ENCODE measurements at places on chromosomes 5 and 9.

DNA sequence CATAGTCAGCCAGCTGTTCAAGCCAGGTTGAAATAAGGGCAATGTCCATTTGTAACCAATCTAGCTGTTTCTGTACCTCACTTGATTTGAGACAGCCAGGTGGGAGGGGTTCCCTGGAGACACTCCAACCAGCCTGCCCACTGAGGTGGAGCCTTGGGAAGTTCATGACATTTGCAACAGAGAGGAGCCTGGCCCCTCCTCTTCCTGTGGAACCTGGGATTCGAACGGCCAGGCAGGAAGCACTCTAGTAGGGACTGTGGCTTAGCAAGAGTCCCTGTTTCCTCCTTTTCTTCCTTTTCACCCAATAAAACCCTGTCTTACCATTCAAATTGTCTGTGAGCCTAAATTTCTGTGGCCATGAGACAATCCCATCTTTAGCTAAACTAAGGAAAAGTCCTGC lies 312.3 kb upstream of the NMUR2 start:
- no peak for DNase-seq

DNA sequence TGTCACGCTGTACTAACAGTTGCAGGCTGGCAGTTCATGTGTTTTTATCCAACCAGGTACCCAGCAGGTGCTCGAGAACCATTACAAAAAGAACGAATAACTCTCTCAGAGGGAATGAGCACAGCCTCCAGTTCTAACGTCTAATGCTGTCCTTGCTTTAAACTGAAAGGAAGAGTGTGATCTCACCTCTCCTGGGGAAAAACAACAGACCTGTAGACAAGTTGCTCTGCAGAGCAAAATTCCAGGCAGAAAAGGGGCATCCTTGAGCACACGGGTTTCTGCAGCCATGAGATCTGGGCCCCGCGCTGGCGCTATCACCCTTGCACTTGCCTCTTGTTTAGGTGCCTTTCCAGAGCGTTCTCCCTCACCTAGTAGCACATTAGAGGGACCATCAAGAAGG lies 92.5 kb upstream of the DNAH5 start:
- DNase-seq: no peak

DNA sequence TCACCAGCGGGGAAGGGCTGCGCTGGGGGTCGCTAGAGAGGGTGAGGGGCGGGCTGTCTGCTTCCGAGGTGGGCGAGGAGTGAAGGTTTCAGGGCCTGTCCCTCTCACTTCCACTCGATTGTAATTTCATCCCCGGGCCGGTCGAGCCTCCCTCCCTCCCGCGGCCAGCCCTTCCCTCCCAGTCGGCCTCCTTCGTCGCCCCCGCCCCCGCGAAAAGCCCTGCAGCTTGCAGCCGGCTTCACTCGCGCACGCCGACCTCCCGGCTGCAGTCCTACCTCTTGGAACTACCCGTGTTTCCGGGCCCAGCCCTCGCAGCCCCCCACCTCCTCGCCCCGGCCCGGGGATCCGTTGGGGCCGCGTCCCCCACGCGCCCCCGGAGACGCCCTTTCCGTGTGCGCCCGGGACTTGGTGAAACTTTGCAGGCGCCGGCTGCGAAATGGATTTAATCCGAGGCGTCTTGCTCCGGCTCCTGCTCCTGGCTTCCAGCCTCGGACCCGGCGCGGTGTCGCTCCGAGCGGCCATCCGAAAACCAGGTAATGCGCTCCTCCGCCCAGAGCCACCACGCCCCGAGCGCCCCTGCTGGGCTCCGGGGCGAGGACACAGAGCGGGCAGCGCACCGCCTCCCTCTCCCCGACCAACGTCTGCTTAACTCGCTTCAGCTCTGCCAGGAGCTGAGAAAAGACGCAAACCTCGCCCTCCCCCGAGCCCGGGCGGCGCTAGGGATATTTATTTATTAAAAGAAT lies at the start of gene EGFLAM:
EGFLAM (plus strand) TSS at position 241 of the 743 bp plus-strand sequence; CDS start at position 437, 196 bp downstream.
- DNase-seq: peak; percentile 60

DNA sequence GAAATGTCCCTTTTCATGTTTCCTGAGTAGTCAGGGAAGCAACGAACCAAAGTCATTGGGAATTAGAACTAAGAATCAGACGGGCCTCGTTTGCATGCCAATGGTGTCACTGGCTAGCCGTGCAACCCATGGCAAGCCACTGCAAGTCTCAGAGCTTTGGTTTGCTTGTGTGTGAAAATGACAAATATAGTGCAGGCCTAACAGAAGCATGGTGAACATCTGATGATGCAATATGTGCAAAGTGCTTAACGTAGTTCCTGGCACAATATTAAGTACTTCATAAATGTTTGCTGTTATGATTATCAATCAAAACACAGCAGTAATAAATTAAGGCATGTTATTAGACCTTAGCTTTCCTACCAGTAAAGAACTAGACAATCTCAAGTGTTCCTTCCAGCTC lies 118.0 kb upstream of the TRIM32 start:
- DNase-seq: no peak

- DNase-seq: no peak
These were observed 216.3 kb downstream of the TMEM232 start for GRCh38 chr5:110510146-110510545.

- DNase-seq: no peak
These were observed 122.2 kb downstream of the SLC28A3 start for GRCh38 chr9:84218322-84218721.

- DNase-seq: no peak
These were observed 6.1 kb downstream of the NOTCH1 start for GRCh38 chr9:136539427-136540421.

- peak; percentile 41 for DNase-seq
These were observed 30.0 kb downstream of the TGFBR1 start for GRCh38 chr9:99134893-99135341.

DNA sequence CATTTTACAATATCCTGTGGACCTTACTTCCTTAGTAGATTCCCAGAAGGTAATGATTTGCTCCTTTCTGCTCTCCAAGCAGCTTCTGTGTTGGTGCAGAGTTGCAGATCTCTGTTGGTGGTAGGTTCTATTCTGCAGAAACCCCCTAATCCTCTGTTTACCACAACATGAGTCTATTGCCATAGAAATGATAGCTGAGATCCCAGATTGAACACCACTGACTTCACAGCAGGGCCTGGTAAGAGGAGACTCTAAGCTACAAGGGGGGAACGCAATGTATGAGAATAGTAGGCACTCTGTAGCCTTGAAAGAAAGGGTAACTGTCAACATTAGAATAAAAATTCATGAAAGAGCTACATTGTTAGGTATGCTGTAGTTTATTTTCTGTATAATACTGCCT lies 59.5 kb downstream of the MUSK start:
- DNase-seq: no peak

DNA sequence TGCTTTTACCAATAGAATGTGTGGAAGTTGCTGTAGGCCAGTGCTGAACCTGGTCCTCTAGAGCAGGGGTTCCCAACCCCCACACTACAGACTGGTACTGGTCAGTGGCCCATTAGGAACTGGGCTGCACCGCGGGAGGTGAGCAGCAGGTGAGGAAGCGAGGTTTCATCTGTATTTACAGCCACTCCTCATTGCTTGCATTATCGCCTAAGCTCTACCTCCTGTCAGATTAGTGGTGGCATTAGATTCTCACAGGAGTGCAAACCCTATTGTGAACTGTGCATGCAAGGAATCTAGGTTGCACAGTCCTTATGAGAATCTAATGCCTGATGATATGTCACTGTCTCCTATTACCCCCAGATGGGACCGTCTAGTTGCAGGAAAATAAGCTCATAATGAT lies 6.1 kb upstream of the CCDC152 start:
- DNase-seq: no peak

DNA sequence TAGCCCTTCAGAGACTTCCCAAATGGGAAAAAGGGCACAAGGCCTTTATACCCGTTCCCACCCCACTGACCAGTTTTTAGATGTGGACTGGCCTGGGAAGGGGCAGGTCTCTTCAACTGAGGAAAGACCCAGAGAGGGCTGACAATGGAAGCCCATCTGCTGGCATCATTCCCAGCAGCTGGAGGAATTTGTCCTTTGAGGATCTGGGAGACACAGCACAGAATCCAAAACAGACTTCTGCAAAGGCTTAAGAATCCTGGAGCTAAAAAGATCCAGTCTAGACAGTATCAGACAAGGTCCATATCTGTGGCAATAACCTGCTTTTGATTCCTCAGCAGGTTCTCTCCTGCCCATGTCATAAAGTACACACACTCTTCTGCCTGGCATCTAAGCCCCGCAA lies 329.2 kb downstream of the TMEM167A start:
- no peak for DNase-seq

DNA sequence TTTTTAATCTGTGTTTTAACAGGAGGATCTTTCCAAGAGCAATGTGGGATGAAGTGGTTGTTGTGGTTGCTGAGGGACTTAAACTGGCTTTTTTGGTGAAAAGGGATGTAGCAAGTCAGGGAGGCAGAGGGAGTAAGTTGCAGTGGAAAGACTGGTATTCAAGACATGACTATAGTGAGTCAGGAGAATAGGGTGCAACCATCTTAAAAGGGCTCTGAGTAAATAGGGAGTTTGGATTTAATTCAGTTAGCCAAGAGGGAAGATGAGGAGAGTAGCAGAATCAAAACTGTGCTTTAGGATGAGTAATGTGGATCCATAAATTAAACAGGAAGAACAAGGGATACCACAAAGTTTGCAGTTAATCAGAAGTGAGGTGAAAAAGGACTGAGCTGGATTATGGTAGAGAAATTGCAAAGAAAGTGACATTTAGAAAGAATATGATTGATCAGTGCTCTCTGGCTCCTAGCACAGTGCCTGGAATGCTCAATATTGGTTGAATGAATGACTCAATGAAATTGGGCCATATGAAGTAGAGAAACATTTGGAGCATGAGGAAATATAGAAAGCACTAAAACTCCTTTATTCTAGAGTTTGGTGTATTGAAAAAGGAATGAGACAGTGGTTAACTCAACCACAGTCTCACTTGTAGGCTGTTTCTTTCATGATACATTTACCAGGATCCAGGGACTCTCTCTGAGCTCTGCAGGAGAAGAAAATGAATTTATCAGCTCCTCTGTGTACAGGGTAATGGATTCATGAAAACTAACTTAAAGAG lies 5.1 kb downstream of the POLR3G start:
- peak; percentile 9 for DNase-seq

DNA sequence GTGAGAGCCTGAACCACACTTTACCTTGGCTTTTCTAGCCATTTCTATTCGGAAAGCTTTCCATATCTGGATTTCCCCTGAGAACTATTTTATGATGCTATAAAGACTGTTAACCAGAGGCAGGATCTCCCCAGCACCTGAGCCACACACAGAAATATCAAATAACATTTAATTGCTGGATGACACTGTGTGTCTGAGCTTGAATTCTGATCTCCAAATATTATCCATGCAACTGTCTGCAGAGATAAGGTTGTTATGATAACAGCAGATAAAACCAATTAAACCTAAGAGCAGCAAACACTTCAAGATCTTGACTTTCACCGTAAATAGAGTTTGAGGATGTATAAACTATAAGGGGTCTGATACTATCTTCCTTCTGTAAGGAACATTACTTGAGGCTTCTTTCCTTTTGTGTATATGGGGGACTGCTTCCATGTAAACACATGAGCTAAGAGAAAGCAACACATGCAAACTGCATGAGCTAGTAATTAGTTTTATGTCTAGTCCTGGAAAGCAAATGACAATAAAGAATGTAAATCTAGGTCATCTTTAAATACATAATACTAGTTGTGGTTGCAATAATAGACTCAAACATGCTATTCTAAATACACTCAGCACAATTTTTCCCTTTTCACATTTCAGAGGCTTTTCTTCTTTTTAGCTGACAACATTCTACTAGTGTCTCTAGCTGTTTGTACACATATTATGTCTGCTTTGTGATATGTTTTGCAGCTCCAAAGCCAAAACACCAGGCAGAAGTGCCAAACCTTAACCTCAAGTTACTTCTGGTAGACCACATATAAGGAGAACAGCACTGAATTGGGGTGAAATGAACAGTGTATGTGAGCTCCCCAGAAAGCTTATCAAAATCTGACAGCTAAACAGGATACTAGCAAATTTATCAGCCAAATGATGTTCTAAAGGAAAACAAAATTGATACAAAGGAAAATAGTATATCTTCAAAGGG lies 136.5 kb downstream of the EFNA5 start:
- no peak for DNase-seq

DNA sequence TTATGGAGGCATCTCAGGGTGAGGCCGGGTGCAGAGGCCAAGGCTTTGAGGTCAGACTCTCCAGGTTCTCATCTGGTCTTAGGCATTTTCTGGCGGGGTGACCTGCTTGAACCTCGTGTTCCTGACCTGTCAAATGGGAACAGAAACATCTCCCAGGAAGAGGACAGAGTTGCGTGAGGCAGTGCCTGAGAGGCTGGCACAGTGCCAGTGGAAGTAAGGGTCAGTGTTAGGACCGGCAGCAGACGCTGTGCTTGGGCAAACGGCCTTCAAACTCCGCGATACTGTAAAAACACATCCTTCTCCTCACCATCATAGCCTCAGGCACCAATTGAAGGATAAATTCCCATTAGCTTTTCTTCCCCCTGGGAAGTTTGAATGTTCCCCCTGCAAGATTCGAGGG lies 55.6 kb upstream of the FCN2 start:
- no peak for DNase-seq

DNA sequence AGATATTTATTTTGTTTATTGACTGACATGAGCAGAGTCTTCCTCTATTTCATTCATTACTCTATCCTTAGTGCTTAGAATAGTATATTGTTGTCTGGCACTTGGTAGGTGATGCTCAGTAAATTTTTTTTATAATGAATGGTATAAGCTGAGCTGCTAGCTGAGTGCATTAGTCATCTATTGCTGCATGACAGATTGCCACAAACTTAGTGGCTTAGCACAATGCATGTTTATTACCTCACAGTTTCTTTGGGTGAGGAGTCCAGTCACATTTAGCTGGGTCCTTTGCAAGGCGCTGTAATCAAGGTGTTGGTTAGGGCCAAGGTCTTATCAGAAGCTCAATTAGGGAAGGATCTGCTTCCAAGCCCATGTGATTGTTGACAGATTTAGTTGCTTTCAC lies 23.1 kb downstream of the SMAD5 start:
- DNase-seq: no peak

GRCh38 chr5:78341440-78341839 lies 19.0 kb upstream of the SCAMP1 start:
- DNase-seq: no peak

DNA sequence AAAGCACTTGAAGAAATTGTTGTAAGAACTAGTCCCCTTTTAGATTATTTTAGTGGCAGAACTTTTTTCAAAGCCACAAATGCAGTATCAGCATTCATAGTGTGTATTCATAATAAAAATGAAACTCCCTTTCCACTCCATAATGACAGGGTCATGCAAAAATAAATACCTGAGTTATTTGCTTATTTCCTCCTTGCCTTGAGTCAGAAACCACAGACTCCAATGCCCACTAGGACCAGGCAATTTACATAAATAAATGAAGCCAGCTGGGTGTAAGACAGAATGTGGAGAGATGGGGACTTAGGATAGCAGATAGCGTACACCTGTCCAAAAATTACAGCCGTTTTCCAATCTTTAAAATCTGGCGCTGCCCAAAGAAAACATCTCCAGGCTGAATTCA lies 417.8 kb downstream of the TMEM161B start:
- DNase-seq: no peak

DNA sequence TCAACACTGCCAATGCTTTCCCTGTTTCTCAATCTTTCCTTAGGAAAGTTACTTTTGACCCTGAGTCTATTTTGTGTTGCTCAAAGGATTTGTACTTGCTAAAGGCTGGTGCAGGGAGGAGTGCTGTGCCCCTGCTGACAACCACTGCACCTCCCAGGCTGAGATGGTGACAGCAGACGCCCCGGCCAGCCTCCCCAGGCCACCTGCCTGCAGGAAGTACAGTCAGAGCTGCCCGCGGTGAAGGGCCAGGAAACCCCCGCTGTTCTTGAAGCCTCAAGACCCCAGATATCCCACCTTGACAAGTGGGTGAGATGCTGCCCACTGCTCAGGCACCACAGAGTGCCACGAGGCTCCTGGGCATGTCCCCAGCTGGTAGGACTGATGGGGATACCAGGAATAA lies 44.2 kb upstream of the CKMT2 start:
- DNase-seq: no peak

Data from AG20443 (cell line).